T-helper 9 cell (primary cell): ENCODE measurements at places on chromosomes 3 and 15.

DNA sequence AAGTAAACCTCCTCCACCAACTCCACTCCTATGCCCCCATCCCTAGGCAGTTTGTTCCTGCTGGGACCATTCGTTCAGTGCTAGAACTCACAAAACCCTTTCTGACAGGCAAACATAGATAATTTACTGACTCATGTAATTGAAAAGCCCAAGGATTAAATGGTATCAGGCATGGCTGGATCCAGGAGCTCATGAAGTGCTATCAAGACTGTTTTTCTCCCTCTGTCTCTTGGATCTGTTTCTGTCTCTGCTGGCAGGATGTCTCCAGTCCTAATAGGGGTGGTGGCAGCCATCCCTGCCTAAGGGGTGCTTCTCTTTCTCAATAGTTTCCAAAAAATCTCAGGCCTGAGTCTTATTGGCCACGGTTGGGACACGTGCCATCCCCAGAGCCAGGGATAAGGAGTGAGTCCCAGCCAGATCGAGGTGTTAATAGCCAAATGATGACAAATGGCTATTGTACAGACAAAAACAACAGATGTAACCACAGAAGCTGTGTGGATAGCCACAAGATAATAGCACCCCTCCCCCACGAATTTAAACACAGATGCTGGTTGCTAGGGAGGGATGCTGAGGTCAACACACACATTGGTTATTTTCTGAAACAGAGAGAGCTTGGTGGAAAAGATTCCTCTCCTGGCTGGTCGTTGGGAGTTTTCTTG lies 168.6 kb downstream of the SHQ1 start:
- no peak for DNase-seq

GRCh38 chr3:88005066-88005465 lies 53.7 kb downstream of the CGGBP1 start:
- DNase-seq = no peak

DNA sequence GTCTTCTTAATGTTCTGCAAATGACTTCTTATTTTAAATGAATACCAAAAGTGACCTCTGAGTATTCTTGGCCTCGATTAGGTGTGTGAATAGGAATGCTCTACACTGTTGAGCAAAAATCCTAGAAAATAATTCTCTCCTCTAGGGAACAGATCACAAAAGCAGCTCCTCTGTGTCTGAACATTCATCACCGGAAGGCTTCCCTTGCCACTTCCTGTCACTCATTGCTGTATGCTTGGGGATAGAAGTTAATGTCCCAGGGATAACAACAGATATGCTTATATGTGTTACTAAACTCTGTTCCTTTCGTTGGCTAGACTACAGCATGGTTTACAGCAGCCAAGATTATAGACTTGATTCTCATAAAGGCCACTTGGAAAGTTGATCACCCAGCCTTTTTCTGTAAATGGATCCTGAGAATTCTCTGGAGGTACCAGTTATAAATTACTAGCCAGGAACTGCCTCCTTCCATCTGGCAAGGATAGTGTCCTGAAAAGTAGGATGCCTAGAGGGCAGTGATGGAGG lies 16.0 kb upstream of the PTX3 start:
- DNase-seq = no peak

DNA sequence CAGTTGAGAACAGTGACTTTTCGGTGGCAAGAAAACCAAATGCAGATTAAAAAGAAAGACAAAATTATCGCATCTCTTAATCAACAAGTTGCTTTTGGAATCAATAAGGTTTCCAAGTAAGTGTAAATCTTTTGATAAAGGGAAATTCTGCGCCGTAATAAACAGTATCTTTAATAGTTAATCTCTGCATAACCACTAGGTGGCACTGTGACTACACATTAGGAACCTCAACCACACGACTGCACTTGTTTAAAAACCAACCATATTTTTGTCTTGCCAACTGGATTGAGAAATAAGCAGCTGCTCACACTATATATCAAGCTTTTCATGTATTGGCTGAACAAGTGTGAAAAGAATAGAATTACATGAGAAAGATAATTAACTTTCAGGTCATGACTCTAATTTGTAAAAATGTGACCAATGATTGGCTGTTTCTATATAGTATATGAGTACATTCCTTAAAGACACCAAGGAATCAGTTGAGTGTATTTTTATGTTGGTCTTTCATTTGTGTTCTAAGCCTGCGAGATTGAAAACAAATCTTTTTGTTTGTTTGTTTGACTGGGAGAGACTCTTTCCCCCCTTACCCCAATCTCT lies 72.7 kb downstream of the DZIP3 start:
- DNase-seq = peak; percentile 19

GRCh38 chr15:51448622-51449399 lies 107.4 kb downstream of the GLDN start:
- DNase-seq = no peak

DNA sequence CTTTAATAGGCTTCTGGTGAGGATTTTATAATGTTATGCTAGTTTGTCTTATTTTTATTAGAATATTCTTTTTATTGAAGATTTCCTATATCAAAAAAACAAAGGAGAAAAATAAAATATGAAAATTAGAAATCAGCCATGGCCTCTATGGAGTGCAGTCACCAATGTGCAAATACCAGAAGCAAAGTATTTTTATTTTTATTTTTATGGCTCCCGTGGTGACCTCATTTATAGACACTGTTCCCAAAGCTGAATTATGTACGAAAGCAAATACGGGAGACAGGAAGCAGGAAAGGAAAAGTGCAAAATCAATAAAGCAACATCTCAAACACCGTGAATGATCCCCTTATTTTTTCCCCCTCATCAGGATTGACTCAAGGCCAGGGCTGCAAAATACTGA lies 35.1 kb downstream of the DAZL start:
- DNase-seq = no peak

GRCh38 chr3:124829178-124829818 lies 57.9 kb downstream of the ITGB5 start:
- no peak for DNase-seq

GRCh38 chr3:54324103-54324502 lies 201.8 kb downstream of the CACNA2D3 start:
- no peak for DNase-seq

DNA sequence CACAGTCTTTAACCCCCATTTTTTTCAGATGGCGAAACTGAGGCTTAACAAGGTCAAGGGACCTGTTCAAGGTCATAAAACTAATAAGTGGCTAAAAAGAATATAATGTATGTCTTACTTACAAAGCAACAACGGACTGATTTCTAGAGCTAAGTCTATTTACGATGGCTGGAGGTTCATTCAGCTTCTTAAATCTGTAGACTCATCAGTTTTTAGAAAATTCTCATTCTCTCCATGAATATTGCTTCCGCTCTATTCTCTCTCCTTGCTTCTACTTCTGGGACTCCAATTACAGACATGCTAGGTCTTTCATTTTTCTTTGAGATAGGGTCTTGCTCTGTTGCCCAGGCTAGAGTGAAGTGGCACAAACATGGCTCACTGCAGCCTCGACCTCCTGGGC lies 68.9 kb downstream of the WHAMM start:
- no peak for DNase-seq

DNA sequence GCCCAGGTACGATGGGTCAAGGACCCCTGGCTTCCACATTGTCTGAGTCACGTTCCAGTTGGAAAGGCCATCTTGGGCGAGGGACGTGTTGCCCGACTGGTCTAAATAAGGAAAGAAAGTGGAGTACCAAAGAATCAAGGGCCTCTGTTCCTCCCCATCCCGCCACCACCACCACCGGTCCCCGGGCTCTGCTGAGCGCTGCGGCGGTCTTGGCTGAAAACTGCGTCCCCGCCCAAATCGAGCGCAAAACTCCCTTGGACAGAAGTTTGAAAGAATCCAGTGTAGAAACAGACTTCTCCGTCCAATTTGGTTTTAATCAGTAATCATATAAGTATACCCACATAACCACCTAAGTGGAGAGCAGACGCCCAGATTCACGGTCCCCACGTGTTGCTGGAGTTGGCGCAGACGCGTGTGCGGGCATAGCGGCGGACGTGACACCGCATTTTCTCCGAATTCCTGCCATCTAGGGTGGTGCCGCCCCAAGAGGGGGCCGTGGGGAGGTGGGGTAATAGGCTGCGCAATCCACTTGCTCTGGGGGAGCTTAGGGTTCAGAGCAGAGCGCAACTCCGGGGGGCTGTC lies 243.8 kb upstream of the TOPAZ1 start:
- no peak for DNase-seq

DNA sequence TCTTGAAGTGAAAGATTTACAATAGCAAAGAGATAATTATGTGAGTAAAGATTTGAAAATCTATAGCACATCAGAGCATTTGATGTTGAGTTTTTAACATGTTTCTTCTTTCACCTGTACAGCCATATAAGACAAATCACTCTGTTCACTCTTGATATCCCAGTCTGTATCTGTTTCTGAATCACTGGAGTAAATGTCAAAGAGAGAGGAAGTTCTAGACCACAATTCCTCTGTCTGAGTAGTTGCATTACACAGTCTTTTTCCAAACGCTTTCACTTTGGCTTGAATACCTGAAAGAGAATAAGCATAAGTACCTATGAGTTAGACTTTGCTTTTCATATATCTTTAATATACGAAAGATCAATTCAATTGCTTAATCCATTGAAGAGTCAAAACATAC lies 9.9 kb downstream of the THAP10 start:
- DNase-seq = no peak

- DNase-seq = no peak
Observed at GRCh38 chr3:71900057-71900456, 115.1 kb upstream of the PROK2 start.

DNA sequence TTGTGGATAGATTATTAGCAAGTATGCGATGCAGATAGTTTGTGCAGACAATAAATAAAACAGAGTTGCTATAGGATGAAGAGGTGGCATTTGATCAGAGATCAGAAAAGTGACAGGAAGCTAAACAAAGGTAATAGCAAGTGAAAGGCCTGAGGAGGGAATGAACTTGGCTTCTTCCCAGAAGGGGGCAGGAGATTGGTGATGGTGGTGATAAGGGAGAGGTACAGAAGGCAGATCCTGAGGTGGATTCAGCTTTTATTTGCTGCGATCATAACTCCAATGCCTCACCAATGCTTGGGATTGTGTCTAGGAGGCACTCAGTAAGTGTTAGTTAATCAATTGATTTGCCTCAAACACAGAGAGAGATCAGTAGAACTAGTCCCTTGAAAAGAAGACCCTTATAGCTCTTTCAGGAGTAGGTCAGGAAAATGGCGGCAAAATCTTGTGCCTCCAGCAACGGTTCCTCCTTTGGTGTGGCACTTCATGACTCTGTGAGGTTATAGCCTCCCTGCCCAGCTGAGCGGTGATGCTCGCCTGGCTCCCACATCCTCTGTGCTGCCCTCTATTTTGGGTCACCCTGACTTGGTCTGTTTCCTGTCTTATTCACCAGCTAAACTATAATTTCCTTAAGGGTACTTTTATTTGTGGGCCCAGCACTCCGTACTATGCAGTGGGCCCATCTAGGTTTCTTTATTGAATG lies 37.5 kb downstream of the TGFBR2 start:
- peak; percentile 33 for DNase-seq

DNA sequence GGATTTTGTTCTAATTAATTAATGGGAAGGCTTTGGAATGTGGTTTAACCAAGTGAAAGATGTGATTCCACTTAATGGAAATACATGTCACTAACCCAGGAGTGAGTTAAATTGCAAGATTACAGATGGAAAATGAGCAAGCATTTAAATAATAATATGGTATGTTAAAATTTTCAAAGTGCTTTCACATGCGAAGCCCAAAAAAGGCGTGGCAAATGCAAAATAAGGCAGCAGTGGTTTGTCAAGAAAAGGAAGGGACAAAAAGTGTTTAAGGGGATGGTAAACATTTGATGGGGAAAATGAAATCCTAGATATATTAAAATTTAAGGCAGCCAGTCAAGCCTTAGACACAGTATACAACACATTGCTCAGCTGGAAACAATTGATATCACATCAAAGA lies 2.9 kb downstream of the TICRR start:
- no peak for DNase-seq

DNA sequence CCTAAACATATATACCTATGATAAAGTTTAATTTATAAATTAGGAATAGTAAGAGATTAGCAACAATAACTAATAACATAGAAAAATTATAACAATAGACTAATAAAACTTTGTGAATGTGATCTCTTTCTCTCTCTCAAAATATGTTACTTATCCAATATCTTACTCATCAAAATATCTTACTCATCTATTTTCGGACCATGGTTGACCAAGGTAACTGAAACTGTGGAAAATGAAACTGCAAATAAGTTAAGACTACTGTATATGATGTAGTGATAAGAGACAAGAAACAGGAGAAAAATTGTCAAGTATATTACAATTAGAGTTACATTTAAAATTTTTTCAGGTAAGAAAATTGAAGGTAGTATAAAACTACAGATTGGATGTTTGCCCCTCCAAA lies 19.2 kb downstream of the MAP3K13 start:
- DNase-seq = no peak

GRCh38 chr3:8485943-8486342 lies 15.7 kb upstream of the LMCD1 start:
- no peak for DNase-seq

DNA sequence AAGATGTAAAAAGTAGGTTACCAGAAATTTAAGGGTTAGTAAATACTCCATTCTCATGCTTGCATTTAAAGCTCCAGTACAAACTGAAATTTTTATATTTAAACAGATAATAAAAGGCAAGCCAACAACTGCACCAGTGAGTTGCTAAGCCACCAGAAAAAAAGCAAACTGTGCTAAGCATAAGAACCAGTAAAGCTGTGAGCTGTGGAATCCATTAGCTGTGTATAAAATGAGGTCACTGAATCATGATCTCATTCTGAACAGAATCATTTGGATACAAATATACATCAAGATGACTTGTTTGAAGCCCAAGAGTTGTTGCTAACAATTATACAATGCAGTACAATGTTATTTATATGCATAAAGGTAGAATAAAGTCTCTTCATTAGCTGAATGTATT lies 1312.2 kb downstream of the SI start:
- no peak for DNase-seq

- DNase-seq = no peak
Observed at GRCh38 chr3:150079029-150079739, 108.5 kb upstream of the PFN2 start.

DNA sequence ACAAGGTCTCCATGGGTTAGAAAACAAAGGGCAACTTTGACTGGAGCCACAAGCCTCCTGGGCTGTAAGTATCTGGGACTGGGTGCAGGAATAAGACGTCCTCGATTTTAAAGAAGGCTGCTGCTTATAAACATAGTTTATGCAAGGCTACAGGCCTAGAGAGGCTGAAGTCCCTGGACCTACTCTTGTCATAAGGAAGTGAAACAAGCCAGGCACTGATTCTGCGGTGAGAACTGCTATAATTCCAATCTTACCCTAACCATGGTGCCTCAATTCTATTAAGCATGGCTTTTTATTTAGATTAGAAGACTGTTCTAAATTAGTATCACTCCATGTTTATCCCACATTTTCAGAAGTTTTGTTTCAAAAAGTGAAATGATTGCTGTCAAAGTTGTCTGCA lies 777.6 kb downstream of the PLOD2 start:
- DNase-seq = no peak
